H9 (cell line): ENCODE measurements at places on chromosomes 1 and 21. TPM values are rescaled to one million over a fixed set of nuclear protein-coding genes. Genes with fewer than 3 reads are reported as not detected.
A peak's percentile ranks its signal among the peaks of the same experiment; 100 is the strongest.

GRCh38 chr1:246659594-246660140, 64.5 kb upstream of the SCCPDH start:
- DNase-seq = no peak

GRCh38 chr1:56188855-56189254, 390.5 kb downstream of the PLPP3 start:
- DNase-seq = no peak

DNA sequence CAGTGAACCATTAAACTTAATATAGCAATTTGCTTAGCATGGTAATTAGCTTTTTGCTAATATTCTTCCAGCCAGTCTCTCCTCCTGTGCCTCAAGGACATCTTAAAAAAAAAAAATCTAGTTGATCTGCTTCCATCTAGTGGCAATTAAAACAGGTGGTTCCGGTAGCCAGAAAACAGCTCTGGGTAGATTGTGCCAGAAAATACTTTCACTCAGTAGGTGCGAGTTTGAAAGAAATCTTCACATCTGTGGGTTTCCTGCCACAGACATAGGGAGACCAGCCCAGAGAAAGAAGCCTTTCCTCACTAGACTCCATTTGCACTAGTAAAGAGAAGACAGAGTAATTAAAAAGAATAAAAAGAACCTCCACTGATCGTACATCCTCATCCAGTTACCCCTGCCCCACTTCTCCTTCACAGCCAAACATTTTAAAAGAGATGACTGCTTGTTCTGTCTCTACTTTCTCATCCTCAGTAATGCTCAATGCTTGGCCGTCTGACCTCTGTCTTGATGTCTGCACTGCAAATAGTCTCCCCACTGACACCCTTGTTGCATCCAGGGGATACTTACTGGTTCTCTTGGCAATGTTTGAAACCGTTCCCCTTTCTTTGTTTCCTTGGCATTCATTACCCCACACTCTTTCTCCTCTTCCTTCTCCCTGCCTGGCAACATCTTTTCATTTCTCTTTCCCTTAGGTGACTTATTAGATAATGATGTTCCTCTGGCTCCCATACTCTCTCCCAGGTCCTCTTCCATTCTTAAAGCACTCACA, 16.9 kb downstream of the SELL start:
- no peak for DNase-seq

- DNase-seq = no peak
Observed at GRCh38 chr21:25558123-25558522, 49.2 kb downstream of the MRPL39 start.

DNA sequence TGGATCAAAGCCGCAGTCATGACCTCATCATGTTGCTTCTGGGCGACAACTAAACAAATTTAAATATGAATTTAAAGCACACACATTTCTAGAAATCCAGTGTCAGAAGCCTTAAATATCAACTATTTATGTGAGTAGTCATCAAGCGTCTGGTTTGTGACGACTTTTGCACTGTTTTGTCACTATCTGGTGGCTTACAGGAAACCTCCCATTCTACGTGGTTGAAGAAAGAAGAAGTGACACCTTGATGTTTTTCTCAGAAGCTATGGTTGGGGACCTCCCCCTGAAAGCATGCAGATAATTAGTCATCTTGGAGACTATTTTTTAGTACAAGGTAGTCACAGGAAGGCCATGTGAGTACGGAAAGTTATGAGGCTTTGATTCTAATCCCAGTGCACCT, 58.5 kb downstream of the TENT5C start:
- no peak for DNase-seq

- DNase-seq = no peak
Observed at GRCh38 chr21:35149698-35150097, 100.6 kb upstream of the RUNX1 start.

GRCh38 chr1:176183618-176184017, 23.5 kb downstream of the COP1 start:
- DNase-seq = no peak

DNA sequence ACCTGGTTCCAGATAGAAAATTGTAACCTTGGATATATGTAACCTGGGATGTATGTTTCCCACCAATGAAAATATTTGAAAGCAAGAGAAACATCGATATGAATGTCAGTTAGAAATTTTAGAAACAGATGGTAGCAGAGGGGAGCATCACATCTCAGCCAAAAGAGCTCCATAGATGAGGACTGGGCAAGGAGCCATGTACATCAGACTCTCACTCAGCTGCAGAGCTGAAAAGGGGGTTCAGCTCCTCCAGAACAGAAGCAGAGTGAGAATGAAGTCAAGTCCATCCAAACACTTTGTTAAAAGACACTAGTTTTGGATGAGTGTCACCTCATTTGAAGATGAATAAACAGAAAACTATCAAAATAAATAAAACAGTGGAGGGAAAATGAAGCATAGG, 202.4 kb downstream of the HMCN1 start:
- DNase-seq = no peak

DNA sequence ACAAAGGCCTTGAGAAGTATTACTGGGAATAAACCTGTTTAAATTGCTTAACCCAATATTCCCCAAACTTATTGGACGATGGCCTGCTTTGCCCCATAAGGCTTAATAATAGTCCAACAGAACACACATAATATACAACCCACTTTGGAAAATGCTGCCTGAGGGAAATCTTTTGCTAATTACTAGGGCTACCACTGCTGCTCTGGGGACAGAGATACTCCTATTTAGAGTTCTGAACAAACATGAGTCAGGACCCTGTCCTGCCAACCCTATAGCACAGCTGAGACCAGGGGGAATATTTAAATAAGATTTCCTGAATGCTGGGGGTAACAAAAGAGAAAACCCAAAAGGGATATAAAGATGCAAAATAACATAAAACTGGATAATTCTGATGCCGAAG, 139.1 kb downstream of the BRINP2 start:
- DNase-seq = no peak

GRCh38 chr1:85366391-85367170, 90.1 kb upstream of the BCL10 start:
- DNase-seq = no peak

GRCh38 chr21:34635307-34635706, 20.4 kb upstream of the RCAN1 start:
- peak; percentile 46 for DNase-seq

DNA sequence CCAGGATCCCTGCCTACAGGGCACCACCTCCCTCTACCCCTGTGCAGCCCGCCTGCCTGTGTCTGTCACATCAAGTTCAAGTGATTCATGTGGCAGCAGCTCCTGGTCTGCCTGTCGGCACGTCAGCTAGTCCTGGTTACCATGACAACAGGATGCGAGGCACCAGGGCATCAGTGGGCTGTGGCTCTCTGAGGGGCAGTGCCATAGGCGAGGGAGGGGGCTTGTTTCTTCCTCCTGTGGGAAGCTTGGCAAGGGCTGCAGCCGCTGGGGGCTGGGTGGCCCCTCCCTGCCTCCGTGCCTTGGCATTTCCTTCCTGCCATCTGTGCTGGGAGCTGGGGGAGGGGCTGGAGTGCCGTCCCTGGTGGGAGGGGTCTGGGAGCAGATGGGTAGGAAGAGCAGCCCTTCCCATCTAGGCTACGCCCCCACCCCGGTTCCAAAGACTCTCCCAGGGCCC, 43.1 kb downstream of the FOXO6 start:
- DNase-seq = peak; percentile 81

DNA sequence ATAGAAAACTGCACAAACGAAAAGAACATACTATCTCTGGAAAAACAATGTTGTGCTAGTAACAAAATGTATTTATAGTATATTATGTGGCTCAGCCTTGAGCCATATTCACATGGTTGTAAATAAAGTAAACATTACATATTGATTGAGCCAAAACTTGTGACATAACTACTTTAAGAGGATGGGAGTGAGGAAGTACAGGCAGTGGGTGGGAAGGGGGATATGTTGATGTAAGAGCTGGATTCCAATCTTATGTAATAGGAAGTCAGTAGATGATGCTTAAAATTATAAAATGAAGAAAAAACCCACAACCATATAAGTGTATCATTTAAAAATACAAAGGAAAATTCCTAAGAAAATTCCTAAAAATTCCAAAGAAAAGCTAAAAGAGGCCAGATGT, 42.7 kb downstream of the RHOU start:
- no peak for DNase-seq

DNA sequence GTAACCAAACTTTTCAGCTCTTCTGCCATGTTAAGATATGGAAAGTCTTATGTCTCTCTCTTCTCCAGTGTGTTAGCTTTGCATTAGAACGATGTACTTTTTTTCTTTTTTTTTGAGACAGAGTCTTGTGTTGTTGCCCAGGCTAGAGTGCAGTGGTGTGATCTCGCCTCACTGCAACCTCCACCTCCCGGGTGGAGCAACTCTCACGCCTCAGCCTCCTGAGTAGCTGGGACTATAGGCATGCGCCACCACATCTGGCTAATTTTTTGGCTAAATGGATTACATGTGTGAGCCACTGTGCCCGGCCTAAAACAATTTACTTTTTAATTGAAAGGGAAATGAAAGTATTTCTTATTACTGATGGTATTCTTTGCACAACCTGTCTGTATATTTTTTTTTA, 35.8 kb downstream of the SPEN start:
- no peak for DNase-seq

- no peak for DNase-seq
Observed at GRCh38 chr1:176193663-176194062, 13.4 kb downstream of the COP1 start.

- DNase-seq = no peak
Observed at GRCh38 chr1:51336004-51336403, 5.6 kb upstream of the TTC39A start.

DNA sequence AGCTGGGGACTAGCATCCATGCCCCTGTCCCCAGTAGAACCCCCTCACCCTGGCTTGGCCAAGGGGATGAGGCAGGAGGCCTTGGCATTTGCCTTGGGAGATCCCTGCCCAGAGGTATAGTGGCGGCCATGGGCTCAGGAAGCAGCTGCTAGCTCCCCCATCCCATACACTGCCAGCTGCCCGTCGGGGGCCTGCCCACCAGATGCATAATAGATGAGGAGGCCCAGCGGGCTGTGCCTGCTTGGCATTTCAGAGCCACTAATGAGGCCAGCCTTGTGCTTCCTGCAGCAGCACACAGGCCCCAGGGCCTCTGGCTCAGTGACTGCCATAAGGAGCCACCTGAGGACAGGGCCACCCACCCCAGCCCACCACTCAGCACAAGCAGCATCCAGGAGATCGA, 23.6 kb downstream of the RAP1GAP start:
- DNase-seq = no peak

DNA sequence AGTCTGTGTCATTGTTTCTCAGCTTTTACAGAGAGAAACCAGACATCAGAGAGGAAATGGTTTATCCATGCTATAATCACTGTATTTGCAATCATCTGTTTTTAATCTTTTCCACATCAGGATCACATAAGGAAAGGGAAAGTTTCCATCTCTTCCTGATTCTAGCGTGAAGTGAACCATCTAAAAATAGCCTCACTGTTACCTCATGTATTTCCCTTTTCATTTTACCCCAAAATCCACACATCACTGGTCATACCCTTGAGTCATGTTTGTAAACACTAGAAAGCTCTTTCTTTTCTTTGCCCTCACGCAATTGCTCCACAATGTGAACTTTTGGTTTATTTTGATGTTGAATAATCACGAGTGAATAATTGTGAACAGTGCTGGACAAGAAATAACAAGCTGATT, 146.0 kb downstream of the PLA2G4A start:
- no peak for DNase-seq

- DNase-seq = peak; percentile 62
Observed at GRCh38 chr1:165075725-165076370, 280.7 kb downstream of the LMX1A start.

DNA sequence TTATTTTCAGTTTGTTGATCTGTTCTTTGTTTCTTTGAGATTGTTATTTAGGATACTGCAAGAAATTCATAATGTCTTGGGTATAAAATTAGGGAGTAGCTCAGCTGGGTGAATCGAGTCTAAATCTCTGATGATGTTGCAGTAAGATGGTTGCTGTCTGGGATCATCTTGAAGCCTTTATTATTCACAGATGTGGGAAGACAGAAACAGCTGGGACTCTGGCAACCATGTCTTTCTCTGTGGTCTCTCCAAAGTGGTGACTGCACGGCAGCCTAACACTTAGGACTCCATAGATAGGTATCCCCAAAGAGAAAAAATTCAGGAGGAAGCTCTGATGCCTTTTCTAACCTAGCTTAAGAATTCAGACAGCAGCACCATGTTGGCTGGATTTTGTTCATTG, 52.7 kb downstream of the RAP1A start:
- DNase-seq = no peak

DNA sequence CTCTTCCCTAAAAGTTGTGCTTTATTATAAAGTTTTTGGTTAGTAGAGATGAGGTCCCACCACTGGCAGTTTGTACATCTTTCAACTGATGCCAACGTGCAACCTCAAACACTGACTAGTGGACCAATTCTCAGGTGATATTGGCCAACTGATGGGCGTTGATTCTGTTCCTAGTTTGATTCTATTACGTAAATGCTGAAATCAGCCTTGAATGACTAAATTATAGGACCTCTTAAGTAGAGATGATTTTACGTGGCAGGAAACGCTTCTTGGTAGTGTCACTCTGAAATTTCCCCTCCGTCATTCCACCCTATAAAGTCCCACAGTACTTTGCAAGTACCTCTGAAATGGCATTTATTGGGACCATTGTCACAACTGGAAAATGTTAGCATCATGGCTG, 8.8 kb upstream of the FNDC7 start:
- no peak for DNase-seq

GRCh38 chr21:31282095-31282709, 61.9 kb downstream of the TIAM1 start:
- no peak for DNase-seq

GRCh38 chr1:27400082-27400962, 7.9 kb downstream of the GPR3 start:
- DNase-seq = no peak

DNA sequence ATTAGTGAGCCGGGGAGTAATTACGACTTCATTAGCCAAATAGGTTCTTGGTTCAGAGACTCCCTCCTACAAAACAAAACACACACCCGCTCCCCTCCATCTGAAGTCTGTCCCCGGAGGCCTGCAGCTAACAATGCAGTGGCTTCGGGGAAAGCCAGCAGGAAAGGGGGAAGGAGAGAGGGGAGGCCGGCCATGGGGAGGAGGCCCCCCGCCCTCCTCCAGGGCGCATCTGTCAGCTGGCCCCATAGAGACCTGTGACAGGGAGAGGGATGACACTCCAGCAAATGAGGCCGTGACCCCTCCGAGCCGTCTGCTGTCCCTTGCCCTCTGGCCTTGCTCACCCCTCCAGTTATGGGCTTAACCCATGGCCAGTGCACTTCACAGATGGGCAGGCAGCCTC, 12.1 kb upstream of the CNTN2 start:
- DNase-seq = no peak

GRCh38 chr1:160681066-160681890, 30.3 kb downstream of the CD48 start:
- DNase-seq = peak; percentile 94

GRCh38 chr1:232184561-232185530, 445.1 kb downstream of the SIPA1L2 start:
- no peak for DNase-seq

SMCP gene
- not detected in 2 replicates for total RNA-seq

SMIM1 gene
- total RNA-seq = 5.3 and 7.3 TPM in 2 replicates

NBL1 gene
- 6.1 and 6.4 TPM in 2 replicates for total RNA-seq

PLPPR5 gene
- 0.79 and 1.4 TPM in 2 replicates for total RNA-seq

ATP5PO gene
- 263 and 275 TPM in 2 replicates for total RNA-seq

GPR25 gene
- not detected in 2 replicates for total RNA-seq

IFNLR1 gene
- total RNA-seq = 8.9 and 9.6 TPM in 2 replicates

CFAP107 gene
- not detected in 2 replicates for total RNA-seq

G0S2 gene
- 0.26 and 0.35 TPM in 2 replicates for total RNA-seq

GBP6 gene
- total RNA-seq = not detected in 2 replicates
